Nucleus accumbens (tissue), 56 donors: ENCODE measurements at places on chromosomes 4 and X.

GRCh38 chr4:34200535-34200934 lies 2043.8 kb downstream of the ARAP2 start:
- DNase-seq, result no peak

- DNase-seq, result no peak
Observed at GRCh38 chrX:274904-275475, 6.2 kb upstream of the PLCXD1 start.

GRCh38 chr4:157184300-157184699 lies 36.2 kb upstream of the GRIA2 start:
- DNase-seq, result no peak

DNA sequence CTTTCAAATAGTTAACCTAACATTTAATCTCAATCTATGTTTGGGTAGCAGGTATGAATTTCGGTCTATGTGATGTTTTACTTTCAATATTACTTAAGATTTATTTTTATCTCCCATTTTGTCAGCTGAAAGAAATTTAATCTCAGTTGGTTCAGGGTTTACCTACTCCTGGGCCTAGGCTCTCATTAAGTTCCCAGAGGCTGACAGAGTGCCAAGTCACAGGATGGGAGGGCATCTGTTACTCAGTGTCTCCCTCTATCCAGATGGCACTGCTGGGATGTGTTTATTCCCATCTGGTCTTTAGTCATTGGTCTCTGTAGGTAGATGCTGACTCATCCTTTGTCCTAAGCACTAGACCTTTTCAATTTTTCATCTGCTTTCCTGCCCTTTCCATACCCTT lies 129.4 kb upstream of the ARSJ start:
- no peak for DNase-seq

DNA sequence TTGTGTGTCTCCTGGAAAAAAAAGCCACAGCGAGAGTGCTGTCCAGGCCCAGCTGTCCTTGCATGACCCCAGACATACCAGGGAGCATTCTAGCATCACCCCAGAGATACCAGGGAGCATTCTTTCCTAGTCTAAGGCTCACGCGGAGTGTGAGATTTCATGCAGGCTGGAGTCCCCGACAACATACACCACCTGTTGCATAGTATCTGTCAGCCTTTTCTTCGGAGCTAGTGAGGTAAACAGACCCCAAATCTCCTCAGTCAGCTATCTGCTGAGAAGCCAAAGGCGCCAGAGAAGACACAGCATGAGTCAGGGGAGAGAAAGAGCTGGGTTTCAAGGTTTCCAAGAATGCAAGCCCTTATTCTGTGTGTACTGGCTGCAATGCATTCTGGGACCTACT lies 23.1 kb upstream of the ZXDA start:
- DNase-seq, result no peak

- DNase-seq, result peak; percentile 13
Observed at GRCh38 chr4:108762559-108763225, at the start of gene ETNPPL. TSS of gene ETNPPL (minus strand) at chr4:108763053. CDS start at chr4:108762898, 155 bp downstream.

GRCh38 chrX:121832446-121832845 lies 785.0 kb downstream of the GLUD2 start:
- no peak for DNase-seq

GRCh38 chr4:88341227-88342192 lies 37.1 kb upstream of the HERC6 start:
- DNase-seq, result no peak

DNA sequence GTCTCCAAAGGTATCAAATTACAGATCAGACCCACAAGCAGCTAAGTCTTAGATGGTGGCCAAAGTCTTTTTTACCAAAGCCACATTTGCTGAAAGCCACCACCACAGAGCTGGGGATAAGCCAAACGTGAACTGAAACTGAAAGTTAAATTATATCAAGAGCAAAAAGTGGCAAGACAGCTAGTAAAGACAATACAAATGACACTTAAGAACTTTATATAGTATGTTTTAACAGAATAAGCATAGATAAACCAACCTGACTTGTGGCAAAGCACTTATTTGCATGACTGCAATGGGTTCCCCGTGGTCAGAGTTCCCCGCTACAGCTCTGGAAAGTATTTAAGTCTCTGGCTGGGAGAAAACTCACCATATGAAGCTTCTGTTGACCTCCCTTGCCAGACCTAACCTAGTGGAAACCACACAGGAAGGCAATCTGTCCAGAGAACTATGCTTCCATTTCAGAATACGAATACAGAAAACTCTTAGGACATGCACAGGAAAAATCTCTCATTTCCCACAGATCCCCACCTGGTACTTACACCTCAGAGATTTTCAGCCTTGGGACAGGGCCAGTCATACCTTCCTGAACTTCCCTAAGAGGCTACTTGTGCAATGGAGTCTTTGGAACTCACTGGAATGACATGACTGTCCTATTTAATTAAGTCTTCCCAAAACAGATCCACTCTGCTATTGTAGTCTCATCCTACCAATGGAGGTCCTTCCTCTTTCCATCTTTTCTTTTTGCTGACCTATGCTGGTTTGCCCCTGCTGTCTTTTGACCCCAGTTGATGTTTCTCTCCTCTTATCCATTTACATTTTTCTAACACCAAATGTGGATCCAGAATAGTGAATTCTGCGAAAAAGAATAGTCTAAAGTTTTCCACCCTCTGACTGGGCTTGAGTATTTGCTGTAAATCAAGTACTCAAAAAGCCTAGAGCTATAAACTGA lies 225.1 kb downstream of the NR3C2 start:
- DNase-seq, result no peak

DNA sequence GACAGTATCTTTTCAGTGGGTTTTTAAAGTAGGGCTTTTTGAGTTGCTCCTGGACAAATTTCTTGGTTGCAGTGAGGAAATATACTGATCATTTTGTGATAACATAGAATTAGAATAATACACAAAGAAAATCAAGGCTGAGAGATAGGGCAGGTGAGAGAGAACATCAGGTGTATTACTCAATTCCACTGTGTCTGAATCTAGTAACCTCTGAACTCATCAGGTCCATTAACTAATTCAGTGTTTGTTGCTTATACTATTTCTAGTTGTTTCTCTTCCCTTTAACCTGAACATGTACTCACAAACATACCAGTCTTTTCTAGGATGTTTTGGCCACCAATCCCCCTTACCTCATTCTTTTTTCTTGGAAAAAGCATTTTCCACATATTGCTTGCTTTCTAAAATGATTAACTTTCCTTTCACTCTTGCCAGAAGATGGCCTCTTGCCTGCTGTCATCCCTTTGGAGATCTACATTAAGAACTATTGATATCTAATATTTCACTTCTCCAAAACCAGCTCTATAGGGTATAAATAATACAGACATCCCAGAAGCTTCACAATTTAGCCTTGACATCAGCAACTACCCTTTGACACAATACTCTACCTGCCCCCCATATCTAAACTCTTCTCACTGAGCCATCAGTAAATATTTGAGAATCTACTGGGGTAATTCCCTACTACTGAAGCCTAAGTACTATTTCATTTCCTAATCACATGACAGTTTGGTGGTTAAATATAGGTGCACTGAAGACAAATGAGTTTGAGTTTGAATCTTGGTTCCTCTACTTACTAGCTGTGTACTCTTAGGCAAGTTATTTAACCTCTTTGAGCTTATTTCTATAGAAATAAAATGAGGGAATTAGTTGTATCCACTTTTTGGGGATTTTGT lies 470.8 kb upstream of the IGFBP7 start:
- no peak for DNase-seq

DNA sequence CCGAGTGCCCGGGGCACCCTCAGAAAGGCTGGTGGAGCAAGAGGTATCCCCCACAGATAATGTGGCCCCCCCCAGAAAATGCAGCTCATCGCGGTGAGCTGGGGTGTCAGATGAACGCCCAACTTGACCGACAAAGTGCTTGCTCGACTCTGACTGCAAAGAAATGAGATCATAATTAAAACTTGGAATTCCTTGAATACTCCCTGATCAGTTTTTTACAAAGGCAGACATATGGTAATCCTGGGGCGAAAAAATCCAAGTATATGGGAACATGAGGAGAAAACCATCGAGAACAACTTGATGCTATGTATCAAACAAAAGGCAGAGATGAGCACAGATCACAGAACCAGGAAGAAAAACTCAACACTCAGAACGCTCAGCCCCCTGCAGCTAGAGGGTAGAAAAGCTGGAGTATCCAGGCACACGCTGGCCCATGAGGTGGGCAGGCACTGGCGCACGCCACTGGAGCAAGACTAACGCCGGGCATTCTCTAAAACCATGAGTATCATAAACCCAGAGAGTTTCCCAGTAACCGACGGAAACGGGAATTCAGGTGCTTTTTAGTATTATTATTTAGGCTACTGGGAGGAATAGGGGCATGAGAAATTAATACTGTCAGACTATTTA lies 127.3 kb downstream of the AFAP1 start:
- DNase-seq, result no peak

DNA sequence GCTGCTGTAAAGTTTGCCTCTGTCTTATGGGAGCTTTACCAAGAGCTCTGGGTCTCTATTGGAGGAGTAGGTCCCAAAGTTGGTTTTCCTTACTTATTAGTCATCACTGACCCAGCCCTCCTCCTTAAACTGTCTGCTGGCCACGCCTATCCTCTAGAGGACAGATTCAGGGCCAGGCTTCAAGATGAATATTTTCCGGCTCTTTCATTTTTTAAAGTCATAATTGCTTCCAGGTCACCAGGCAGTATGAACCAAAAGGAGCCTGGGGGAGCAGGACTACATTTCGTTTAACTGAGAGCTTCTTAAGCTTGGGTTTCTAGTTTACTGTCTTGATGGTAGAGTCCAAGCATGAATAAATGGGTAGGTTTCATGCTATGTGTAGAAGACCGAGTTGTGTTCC lies 13.7 kb downstream of the BCORL1 start:
- no peak for DNase-seq

GRCh38 chrX:19388064-19388679 lies 44.4 kb downstream of the PDHA1 start:
- no peak for DNase-seq

- DNase-seq, result no peak
Observed at GRCh38 chrX:119455264-119455663, 13.0 kb upstream of the SLC25A5 start.

DNA sequence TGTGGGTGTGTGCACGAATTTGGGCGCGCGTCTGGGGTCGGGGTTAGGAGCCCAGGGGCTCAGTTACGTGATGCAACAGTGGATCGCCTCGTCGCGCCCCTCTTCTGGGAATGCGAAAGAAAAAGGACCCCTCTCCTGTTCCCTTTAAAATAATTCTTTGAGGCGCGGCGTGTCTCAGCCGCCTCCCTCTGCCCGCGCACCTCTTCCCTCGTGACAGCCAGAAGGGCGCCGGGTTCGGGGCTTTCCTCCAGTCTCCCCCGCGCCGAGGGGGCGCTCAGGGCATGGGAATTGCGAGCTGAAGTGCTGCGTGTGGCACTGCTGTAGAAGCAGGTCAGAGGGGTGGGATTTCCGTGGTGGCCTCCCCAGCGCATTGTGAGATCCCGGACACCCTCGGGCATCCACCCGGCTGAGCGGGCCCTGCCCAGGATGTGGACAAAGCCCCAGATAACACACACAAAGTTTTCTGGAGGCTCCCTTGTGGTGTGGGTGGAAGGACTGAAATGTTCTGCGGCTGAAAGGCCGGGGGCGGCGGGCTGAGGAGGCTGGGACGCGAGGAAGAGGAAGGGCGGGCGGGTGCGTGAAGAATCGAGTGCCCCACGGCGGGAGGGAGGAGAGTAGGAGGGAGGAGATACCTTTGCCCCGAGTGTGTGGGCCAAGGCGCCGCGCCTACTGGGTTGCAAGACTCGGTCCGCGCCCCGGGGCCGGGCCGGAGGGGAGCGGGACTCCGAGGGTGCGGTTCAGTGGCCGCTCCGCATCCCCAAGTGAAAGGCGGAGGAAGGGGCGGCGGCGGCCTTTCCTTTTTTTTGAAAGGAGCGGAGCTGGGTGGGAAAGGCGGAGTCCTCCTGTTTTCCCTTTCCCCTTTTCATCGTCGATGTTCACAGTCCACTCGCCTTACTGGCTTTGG lies 752 bp downstream of the SEPTIN11 start:
- DNase-seq, result peak; percentile 51

GRCh38 chr4:17265653-17266052 lies 246.2 kb downstream of the QDPR start:
- peak; percentile 3 for DNase-seq

GRCh38 chrX:7318241-7318640 lies 170.3 kb upstream of the PUDP start:
- no peak for DNase-seq

DNA sequence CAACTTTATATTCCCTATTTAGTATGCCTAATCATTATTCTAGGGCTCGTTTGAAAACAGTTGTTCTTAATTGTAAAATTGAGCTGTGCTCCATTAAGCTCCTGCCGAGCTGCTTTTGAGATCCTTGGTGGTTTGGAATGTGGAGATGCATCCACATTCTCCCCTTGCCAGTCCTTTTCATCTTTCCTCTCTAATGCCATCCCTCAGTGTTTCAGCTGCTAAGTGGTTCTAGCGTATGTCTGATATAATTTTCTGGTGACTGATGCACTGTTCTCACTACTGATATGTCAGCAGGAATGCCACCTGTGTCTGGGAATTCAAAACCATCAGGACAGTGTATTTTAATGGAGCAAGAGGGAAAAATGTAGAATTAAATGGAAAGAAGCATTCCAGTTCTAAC lies 1085.0 kb downstream of the CCSER1 start:
- no peak for DNase-seq
